ENCODE measurements at places on chromosomes 1 and 21.
A peak's percentile ranks its signal among the peaks of the same experiment; 100 is the strongest.

GRCh38 chr1:221945669-221946068, 203.8 kb upstream of the DUSP10 start:
- no peak for DNase-seq

DNA sequence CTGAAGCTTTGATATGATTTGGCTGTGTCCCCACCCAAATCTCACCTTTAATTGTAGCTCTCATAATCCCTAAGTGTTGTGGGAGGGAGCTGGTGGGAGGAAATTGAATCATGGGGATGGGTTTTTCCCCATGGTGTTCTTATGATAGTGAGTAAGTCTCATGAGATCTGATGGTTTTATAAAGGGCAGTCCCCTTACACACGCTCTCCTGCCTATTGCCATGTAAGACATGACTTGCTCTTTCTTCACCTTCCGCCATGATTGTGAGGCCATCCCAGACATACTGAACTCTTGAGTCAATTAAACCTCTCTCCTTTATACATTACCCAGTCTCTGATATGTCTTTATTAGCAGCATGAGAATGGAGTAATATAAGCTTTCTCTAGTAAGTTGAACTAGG, 261.9 kb downstream of the HLX start:
- no peak for DNase-seq

DNA sequence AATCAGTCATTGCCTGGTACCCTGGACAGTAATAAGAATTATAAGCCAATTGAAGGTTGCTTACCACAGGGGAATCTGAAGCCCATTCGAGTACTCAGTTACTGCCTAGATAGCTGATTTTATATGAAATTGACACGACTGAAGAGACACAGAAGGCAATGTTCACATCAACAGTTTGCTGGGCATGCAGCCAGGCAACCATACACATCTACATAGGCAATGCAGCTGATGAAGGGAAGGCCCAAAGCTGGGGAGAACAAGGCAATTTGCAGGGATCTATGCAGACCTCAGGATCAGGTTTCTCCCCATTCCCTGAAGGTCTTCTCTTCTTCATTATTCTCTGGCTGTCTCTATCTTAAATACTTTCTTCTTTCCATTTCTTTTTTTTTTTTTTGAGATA, 448.7 kb downstream of the PTBP2 start:
- DNase-seq, result no peak

- DNase-seq, result no peak
Measured at GRCh38 chr1:219152751-219153150, 20.9 kb upstream of the LYPLAL1 start.

DNA sequence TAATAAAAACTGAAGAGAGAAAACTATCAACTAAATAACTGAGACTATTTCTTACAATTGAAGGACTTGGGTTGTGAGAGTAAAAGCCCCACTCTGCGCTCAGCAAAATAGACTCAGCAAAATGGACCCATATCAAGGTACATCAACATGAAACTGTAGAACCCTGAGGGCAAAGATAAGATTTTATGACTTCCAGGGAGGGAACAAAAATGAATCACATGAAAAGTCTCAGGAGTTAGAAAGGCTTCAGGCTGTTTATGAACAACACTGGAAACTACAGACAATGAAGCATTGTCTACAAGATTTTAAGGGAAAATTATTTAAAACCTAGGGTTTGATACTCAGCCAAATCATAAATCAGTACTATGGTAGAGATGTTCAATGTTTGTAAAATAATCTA, 434.3 kb downstream of the PTPRC start:
- no peak for DNase-seq

DNA sequence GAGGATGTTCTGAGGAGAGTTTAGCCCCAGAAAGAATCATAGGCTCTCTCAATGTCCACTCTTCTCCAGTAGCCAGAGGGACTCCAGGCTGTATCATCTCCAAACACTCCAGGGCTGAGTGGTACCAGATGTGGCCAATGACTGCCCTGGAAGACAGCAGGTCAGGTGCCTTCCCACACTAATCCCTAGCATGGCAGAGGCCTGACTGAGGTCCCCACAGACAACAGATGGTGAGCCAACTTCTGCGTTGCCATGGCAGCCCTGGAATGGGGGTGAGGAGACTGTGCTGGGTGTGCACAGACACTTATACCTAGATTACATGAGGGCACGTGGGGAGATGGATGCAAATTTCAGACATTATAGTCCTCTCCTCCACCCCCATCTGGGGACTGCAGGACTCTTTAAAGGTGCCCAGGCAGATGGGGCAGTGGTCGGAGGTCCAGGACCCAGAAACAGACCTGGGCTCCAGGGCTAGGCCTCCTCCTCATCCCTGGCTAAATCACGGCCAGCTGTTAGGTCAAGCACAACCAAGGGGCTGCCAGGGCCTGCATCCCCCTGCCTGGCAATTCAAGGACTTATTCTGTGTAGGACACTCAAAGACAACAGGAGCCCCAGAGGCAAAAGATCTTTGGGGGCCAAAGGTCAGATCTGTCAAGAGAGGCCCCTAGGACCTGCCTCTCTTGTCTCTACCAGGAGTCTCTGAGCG, 42.9 kb downstream of the CAMK2N1 start:
- DNase-seq, result peak; percentile 26

DNA sequence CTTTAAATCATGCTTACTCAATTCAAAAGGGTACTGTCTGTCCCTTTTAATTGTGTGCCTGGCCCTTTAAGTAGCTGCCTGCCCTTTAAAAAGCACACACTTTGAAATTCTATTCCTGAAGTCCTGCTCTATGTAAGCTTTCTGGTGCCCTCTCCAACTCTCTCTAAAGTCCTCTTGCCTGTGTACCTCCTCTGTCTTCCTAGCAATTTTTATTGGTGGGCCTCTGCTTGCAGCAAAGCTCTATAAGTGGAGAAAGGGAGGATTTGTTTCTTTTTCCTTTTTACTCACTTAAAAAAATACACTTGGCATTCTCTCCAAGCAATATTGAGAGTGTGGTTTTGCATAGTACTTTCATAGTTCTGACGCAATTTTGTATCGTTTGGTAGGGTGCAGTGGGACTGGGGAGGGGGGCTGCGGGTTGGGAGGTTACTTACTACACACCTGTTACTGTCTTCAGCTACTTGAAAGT, 135.4 kb downstream of the LMO4 start:
- no peak for DNase-seq

DNA sequence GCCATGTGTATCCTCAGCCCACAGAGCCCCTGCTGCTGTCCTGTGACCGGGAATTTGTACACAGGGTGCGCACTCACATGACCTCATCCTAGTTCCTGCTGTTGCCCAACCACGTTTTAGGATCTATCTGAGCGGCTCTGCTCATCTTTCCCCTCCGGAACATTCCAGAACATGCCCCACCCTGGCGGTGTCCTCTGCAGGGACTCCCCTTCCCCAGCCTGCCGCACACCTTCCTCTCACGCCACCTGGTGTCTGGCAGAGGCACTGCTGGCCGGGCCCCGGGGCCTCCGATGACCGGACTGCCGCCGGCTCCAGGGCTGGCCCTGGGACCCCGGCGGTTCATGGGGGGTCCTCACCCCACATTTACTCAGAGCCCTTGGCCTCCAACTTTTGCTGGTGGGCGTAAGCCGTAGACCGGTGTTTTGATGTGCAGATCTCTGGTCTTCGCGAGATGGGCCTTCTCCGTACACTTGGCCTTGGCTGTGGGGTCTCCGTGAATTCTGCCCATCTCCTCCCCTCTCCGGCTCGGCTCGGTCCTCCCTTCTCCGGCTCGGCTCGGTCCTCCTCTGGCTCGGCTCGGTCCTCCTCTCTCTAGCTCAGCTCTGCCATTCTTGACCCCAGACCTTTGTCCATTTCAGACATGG, 29.5 kb downstream of the ARHGEF16 start:
- DNase-seq, result no peak

DNA sequence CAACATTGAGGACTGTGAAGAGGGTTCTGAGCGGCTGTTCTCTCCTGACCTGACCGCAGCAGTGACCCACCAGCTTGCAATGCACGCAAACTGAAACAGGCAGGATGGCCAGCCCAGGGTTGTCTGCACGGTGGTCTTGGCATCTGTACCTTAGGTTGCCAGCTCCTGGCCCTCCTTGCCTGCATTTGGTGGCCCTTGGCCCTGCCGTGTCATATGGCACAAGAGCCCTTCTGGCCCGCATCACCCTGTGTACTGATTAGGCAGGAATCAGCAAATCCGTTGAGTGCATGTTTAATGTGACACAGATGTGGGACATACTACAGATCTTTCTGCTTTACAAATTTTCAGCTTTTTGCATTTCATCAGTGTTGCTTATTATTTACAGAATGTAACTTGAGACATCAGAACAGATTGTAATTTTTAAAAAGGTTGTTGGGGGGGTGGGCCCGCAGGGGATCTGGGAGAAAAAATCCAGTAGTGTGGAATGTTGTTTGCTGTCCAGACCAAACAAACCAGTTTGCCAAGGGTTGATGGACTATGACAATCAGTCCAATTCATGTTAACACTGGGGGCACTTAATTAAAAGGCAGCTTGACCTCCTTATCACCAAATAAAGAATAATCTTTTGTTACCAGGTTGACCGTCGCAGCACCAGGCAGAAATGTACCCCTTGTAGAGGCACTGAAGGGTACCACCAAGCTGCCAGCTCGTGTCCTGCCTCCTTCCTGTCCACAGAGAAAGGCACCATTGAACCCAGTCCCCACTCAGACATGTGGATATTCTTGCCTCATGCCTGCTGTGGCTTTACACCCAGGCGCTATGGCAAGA, 132.6 kb downstream of the DHRS3 start:
- no peak for DNase-seq

DNA sequence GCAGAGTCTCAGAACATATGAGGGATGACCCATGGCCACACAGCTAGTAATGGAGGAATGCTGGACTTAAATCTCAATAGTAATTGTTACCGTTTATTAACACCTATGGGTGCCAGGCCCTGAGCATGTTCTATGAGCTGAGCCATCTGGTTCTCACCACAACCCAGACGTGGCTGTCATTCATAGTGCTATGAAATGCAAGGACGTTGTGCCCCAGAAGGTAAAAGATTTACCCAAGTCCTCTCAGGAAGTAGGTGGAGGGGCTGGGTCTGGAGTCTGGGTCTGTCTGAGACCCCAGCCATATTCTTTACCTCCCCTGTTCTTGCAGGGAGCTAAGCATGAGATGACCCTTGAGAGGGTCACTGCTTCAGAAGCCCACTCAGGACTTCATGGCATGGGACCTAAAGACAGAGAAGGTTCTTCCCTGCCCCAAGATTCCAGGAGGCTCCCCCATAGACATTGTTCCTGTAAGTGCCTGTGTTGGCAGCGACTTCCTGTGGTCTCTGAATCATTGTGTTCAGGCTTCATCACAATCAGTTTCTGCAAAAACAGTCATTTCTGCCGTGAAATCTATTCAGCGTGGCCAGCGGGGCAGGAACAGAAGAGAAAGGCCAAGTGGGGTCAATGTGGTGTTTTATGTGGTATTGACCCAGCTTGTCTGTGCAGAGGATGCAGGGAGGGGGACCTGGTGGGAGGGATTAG, 475.4 kb downstream of the PTPRU start:
- no peak for DNase-seq

- DNase-seq, result no peak
Measured at GRCh38 chr1:16607433-16607851, 5.9 kb downstream of the NBPF1 start.

- peak; percentile 18 for DNase-seq
Measured at GRCh38 chr21:16117331-16117730, 387.5 kb downstream of the USP25 start.

DNA sequence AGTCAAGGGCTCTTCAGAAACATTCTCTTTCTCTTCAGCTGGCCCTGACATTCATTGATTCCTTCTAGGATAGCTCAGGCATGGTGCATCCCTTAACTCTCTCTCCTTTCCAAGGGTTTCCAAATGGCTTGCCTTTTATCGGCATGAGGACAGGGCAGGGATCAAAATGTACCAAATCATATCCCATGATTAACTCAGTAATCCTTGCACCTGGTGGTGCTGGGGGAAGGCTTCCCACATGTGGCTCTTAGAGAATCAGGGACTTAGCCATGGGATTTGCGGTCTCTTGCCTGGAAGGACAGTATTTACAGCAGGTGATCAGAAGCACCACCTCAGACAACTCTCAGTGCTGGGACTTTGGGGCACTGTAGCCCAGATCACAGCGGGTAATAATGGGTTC, 46.2 kb upstream of the EDEM3 start:
- no peak for DNase-seq

DNA sequence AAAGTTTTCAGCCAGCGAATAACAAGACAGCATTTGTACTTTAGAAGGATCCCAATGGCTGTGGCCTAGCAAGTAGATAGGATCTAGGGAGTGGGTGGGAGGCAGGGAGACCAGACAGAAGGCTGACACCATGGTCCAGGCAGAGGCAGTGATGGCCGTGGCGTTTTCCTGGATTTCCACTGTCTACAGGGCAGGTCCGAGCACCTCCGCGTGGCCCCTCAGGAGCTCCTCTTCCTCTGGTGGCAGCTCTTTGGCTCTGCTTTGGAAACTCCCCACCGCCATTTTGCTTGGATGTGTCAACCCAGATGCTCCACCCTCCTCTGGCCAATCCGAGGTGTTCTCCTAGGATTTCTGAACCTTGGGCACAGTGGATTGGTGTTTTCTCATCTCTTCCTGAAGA, 25.1 kb downstream of the PADI4 start:
- DNase-seq, result no peak

DNA sequence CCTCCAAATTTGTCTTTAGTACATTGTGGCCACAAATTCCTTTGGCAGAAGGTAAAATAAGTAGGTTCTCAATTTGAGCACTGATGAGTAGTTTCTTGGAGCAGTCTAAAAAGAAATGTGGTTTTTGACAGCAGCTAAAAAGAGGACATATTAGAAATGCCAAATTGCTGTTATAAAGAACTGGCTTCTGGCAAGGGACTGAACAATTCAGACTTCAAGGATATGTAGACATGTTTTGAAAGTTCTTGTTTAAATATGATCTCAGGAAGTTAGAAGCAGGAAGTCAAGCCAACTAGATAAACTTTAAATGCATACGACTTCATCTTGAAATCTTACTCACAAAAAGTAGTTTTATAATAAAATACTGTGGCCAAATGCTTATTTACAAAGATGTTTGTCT, 18.8 kb downstream of the C1orf52 start:
- DNase-seq, result no peak

- DNase-seq, result peak; percentile 23
Measured at GRCh38 chr1:176702901-176703300, 239.9 kb downstream of the PAPPA2 start.

Data from HCEC 1CT (cell line).